ENCODE measurements at places on chromosomes 12 and 14.

- DNase-seq, result no peak
Observed at GRCh38 chr12:129873111-129873832, 30.6 kb downstream of the TMEM132D start.

DNA sequence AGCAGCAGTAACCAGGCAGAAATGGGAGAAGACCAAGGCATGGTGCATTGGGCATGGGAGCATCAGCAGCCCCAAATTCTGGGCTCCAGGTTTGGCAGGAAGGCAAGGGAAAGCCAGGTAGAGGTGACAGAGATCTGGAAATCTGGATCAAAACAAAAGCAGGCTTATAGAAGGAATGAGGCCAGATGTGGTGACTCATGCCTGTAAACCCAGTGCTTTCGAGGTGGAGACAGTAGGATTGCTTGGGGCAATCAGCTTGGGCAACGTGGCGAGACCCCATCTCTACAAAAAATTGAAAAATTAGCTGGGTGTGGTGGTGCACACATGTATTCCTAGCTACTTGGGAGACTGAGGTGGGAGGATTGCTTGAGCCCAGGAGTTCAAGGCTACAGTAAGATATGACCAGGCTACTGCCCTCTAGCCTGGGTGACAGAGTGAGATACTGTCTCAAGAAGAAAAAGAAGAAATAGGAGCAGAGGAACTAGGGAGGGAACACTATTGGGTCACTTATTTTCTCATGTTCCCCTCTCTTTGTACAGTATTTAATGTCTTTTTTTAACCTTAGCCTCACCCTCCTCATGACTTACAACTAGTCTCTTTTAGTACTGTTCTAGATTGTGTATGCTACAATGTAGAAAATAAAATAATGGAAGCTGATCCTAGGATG, 25.1 kb downstream of the SLC4A8 start:
- DNase-seq, result no peak

- no peak for DNase-seq
Observed at GRCh38 chr12:64700532-64700931, 58.7 kb downstream of the GNS start.

- DNase-seq, result no peak
Observed at GRCh38 chr12:57965766-57966165, 24.4 kb downstream of the ATP23 start.

GRCh38 chr14:22955702-22956569, 954 bp downstream of the HAUS4 start:
- DNase-seq, result no peak

DNA sequence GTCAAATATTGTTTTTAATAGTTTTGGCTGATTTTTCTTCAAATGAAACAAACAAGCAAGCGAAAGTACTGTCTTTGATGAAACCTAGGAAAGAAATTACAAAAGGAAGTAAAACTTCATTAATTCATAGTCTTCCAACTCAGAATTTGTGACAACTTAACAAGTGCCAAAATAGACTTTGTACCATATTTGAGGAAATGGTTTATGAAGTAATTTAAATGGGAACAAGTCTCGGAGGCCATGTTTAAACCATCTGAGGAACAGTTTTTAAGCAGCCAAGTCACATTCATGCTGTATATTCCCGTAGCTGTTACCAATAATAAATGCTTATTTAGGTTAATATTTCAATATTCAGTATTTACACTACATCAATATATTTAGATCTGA, 745 bp upstream of the ARHGDIB start:
- no peak for DNase-seq

- DNase-seq, result no peak
Observed at GRCh38 chr12:116202940-116203339, 74.6 kb downstream of the MED13L start.

DNA sequence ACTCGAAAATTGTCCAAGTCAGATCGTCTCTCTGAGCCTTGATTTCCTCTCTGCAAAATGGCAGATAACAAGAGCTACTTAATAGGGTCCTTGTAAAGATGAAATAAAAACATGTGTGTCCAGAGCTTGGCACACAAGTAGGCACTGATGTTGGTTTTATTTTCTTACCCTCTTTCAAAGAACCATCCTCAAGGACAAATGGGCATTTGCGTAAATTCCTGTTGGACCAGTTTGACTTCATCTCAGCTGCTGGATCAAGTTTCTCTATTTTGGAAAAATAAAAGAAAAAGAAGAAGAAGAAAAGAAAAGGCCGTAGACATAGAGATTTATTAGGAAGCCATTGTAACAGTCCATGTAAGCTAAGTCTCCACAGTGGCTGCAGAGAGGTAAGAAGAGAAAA, 47.2 kb downstream of the MAP1LC3B2 start:
- no peak for DNase-seq

- no peak for DNase-seq
Observed at GRCh38 chr14:100828031-100828769, 2.3 kb downstream of the MEG3 start.

- no peak for DNase-seq
Observed at GRCh38 chr12:85755760-85756159, 80.4 kb downstream of the RASSF9 start.

DNA sequence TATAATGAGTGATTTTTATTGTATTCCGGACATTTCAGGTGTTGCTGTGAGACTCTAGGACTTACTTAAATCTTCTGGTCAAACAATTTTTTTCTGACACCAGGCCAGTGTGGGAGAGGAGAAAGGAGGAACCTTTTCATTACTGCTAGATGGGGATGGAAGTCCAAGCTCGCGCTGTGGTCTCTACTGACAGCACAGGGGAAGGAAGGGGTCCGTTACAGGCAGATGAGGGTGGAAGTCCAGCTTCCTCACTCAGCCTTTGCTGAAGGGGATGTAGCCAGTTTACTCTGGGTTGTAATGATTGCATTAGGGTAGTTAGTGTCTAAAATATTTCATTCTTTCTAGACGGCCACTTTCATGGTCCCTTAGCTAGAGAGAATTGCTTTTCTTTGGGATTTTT, 26.3 kb upstream of the ST8SIA1 start:
- no peak for DNase-seq

DNA sequence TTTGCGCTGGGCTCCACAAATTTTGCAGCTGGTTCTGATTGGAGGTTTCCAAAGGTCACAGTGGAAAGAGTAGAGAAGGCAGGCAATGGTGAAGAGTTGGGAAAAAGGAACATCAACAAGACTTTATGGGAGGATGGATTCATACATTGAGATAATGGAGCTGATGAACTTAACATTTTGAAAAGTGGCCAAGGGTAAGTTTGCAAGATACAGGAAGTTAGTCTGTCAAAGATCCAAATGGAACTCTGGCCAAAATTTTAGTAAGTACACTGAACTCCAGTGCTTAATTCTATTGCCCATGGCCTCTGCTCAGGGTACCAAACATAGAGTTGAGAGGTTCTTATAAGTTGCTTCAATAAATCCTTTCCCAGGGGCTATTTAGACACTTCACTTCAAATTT, 15.6 kb downstream of the CCER1 start:
- no peak for DNase-seq

DNA sequence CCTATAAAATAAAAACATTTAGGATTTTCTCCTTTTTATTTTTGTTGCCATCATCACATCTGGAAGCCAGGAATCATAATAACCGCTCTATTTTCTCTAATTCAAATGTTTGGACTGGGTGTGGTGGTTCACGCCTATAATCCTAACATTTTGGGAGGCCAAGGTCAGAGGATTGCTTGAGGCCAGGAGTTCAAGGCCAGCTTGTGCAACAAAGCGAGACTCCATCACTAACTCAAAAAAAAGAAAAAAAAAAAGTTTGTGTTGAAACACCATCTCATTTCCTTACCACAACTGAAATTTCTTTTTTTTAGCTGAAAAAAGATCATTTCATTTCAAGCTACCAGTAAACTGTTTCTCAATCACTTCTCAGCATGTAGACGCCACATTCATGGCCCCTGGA, 8.8 kb upstream of the BAZ1A start:
- DNase-seq, result no peak

GRCh38 chr14:60649875-60650372, 647 bp upstream of the SIX1 start:
- peak; percentile 52 for DNase-seq

DNA sequence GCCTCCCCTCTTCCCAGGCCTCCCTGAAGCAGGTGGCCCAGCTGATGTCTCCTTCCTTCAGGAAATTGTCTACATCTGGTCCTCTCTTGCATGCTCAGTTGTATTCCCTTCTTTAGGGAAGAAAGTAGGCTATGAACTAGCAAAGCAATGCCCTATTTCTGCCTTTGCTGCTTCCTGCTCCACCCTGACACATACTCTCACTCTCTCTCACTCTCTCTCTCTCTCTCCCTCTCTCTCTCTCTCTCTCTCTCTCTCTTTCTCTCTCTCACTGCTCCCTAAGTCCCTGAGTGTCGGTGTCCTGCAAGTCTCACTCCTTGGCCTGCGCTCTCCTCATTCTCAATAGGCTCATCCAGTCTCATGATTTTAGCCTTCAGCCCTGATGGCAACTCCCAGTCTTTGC, 19.4 kb upstream of the PARP11 start:
- no peak for DNase-seq
